Iris pigment epithelial cell (primary cell): ENCODE measurements at places on chromosomes 12 and 14.

GRCh38 chr14:101207897-101208296 is 304.4 kb upstream of the RTL1 start:
- DNase-seq: no peak

- no peak for DNase-seq
Measured at GRCh38 chr14:95442016-95442632, 74.3 kb downstream of the SYNE3 start.

- DNase-seq: no peak
Measured at GRCh38 chr12:15854916-15855315, 27.3 kb upstream of the STRAP start.

- DNase-seq: peak; percentile 88
Measured at GRCh38 chr12:51976376-51977160, 25.1 kb downstream of the ACVR1B start.

DNA sequence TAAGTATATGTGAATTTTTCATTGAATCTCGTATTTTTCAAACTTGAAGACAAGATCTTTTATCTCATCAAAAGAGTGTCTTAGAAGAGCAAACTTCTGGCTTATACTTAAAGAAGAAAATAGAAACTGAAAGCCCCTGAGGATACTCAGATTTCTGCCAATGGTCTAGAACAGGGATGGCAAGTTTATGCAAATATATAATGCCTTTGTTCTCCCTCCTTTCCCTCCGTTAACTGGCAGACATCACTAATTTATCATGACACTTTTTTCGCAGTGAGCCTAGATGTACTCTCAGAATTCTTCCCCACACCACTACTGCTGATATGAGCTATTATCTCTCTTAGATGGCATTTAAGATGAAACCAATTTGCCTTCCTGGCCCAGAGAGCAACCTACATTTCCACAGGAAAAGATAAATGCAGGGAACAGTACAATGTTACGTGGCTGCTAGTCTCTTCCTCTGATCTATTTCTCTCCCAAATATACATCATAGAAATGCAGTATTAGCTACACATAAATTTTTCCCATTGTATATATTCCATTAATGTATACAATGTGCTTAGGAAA is 40.0 kb upstream of the DAAM1 start:
- DNase-seq: no peak

DNA sequence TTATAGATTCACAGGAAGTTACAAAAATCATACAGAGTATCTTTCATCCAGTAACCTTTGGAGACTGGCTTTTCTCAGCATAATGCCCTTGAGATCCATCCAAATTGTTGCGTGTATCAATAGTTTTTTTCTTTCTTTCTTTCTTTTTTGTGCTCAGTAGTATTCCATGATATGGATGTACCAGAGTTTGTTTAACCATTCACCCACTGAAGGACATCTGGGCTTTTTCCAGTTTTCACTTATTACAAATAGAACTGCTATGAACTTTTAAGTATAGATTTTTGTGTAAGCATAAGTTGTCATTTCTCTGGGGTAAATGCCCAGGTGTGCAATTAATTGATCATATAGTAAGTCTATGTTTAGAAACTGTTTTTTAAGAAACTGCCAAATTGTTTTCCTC is 79.4 kb downstream of the FBXL14 start:
- DNase-seq: no peak

- DNase-seq: no peak
Measured at GRCh38 chr14:72146241-72146640, 214.0 kb downstream of the RGS6 start.

GRCh38 chr12:13374793-13375192 is 178.3 kb downstream of the EMP1 start:
- no peak for DNase-seq

DNA sequence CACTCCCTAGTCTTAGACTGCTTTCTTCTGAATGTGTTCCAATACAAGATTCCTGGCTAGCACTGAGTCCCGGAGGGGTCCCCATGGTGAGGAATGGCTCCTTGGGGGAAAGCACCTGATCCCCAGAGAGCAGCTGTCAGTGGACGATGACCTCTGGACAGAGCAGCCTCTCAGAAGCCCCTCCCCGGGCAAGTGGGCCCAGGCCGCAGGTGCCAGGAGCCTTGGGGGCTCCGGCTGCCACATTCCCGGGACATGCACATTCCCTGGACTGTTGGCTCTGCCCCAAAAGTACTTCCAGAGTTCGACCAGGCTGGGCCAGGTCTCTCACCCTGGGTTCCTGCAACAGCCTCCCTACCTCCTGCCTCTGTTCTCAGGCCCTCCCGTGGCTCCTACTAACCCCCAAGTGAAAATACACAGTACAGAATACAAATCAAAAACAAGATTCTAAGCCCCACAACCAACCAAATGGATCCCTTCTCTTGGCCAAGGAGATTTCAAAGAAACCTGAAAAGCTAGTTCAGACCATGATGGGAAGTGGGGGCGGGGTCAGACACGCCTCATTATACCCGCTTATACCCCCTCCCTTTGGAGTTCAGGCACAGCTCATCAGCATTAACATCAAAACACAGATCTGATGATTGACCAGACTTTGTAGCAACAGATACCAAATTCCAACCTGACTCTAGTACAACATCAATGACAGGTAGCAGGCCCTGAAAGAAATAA is 23.3 kb upstream of the BTBD6 start:
- DNase-seq: no peak

DNA sequence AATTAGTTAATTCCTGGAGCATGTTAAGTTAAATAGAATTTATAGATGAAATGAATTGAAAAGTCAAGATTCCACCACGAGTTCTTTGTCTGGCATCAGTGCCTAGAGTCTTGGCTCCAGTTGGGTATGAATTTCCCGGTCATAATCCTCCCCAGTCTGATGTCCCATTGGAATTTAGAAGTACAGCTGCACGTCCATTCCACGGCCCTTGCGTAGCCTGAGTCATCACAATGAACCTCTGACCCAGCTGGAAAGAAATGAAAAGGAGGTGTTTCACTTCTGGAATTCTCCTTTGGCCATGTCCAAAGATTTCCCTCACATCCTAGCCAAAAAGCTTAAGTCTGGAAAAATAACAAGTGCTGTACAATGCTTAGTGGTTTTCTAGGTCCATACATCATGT is 122.7 kb downstream of the KICS2 start:
- peak; percentile 89 for DNase-seq

DNA sequence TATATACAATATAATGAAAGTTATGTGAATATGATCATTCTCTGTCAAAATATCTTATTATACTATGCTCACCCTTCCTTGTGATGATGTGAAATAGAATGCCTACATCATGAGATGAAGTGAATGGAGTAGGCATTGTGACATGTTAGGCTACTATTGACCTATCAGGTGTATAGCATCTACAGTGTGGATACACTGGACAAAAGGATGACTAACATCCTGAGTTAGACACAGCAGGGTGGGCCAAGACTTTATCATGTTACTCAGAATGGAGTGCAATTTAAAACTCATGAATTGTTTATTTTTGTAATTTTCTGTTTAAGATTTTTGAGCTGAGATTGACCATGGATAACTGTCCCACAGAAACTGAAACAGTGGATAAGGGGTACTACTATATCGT is 53.4 kb upstream of the NAV3 start:
- peak; percentile 41 for DNase-seq

DNA sequence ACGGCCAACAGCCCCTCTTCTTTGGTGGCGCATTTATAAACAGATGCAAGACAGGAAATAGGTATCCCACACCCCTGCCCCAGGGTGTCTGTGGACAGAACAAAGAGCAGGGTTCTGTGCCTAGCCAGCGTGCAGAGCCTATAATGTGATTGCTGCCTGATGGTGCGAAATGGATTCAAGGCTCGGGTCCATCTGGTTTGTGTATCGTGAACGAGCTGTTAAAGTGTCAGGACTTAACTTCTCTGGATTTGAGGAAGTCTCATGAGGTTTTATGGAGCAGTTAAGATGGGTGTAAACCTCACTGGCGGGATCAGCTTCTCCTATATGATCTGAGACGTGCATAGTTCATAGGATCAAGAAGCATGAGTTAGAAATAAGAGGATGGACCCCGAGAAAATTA is 388.7 kb upstream of the TBX3 start:
- no peak for DNase-seq

DNA sequence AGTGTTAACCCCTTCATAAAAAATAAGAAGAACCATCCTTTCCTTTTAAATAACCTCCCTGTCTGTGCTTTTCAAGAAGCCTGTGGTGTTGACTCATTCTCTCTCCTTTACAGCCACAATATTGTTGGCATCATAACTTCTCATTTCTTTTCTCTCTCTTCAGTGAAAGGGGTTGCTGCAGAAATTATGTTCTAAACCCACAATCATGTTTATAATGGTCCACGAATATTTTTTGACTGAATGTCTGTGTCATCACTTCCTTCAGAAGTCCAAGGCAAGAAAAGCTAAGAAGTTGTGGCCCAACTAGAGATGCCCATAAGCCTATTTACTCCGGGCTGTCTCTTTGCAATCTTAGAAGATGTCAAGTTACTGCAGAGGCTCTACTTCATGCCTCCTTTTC is 488.3 kb downstream of the APAF1 start:
- no peak for DNase-seq

DNA sequence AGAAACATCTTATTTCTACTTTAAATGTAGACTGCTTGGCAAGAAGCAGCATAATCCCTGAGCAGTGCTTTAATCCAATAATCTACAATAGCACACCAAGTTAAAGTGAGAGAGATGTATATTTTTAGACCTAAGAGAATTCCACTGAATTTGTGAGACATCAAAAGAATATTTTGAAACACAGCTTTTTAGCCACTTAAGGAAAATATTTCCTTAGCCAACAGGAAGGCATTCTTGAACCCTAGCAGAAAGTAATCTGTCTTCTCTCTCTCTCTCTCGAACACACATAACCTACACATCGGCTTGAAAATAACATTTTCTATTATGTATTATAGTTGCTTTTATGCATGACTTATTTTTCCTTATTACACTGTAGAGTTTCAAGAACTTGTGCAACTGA is 34.0 kb downstream of the KITLG start:
- DNase-seq: no peak

DNA sequence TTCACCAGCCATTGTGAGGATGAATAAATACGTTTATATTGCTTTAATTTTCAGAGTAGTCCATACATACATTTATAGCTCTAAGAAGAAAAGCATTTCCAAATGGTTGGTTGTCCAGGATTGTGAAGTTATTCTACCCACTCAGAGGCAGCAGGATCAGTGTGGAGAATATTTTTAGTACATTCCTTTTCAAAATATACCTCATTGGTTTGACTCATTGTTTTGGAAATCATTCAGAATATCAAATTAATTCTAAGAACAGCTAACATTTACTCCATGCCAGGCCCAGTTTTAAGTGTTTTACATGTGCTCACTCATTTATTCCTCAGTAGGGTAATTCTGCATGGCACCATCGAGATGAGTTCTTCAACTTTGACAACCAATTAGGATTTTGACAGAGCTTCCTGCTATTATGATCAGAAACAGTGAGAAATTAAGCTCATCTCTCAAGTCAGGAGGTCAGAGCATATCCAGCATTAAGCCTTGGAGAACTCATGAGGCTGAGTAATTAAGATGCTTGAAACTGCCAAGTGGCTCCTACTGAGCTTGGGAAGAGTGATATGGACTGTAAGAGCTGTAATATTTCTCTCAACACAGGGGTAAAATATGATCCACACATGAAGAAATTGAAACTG is 153.3 kb upstream of the CLEC14A start:
- peak; percentile 63 for DNase-seq

DNA sequence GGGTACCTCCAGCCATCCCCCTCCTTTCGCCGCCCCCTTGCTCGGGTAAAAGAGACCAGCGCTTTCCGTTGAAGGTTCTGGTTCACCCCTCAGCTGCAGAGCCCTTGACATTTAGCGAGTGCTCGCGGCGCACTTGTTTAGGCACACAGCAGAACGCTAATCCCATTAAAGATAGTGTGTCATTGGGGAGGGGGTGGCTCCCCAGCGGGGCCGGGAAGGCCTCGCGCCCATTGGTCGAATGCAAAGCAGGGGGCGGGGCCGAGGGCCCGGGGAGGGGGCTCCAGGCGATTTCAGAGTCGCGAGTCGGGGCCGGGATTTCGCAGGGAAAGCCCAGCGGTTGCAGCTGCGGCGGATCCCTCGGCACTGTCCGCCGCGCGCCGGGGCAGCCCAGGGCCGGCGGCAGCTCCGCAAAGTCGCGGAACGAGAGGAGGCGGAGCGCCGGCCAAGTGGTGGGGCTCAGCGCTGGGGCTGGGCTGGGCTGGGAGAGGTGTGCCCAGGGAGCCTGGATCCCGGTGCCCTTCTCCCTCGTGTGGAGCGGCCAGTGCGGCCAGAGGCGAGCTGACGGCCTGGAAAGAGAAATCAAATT is 122.9 kb downstream of the TSPAN9 start:
- DNase-seq: peak; percentile 59

DNA sequence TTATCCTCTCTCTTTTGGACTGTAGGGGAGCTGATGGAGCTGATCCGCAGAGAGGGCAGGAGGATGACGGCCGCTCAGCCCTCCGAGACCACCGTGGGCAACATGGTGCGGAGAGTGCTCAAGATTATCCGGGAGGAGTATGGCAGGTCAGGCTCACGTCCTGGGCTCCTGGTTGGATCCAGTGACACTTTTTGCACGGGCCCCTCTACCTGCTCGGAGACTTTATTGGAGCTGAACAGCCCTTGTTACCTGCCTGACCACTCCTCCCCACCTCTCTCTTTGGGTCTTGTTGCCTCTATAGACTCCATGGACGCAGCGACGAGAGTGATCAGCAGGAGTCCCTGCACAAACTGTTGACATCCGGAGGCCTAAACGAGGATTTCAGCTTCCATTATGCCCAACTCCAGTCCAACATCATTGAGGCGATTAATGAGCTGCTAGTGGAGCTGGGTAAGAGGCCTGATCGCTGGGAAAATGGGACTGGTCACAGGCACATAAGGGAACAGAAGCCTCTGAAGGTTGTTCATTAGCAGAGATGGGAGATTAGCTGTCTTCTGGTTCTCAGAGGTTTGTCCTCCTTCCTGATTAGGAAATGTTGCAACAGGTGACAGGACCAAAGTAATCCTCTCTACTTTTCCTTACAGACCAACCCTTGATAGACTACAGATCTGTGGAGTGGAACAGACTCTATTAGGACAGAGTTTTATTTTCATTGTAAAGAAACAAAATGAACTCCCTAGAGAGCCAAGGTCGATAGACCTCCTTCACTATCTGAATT is 718 bp downstream of the EIF2B2 start:
- DNase-seq: no peak

GRCh38 chr12:128578045-128578444 is 245.7 kb downstream of the SLC15A4 start:
- no peak for DNase-seq

DNA sequence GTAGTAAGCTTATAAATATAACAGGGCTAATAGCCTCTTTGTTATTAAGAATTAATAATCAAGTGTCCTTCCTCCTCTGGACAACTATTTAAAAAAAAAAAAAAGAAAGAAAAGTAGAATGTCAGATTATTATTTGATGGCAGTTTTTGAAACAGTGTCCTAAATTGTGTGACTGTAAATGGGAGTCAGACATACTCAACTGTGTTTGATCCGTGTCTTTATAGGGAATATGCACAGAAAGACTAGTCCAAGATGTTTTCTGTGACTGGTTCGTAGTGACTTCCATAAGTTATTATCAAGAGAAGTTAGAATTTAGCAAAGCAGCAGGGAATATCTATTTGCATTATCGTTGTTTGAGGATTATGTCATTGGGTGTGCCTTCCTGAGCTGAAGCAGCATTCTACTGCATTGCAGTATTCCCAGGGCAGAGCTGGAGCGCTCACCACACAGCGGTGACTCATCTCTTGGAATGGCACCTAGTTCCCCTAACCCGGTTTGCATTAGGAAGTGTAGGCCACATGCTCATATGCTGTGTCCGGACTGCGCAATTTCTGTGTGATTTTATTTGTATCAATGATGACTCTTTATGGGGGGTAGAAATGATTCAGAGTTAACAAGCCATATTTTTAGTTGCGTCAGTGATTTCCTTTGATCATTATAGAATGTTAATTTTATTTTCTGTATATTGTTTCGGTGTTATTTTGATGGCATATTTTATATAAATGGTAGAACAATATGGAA is 7.9 kb downstream of the DYNC1H1 start:
- DNase-seq: peak; percentile 100
